Lung microvascular endothelial cell (primary cell): ENCODE measurements at places on chromosomes 2 and 18.
A peak's percentile ranks its signal among the peaks of the same experiment; 100 is the strongest.

- DNase-seq, result no peak
These were observed 758.4 kb upstream of the GCFC2 start for GRCh38 chr2:76469066-76469465.

- DNase-seq, result no peak
These were observed 38.5 kb upstream of the SLC35G4 start for GRCh38 chr18:11570769-11571412.

DNA sequence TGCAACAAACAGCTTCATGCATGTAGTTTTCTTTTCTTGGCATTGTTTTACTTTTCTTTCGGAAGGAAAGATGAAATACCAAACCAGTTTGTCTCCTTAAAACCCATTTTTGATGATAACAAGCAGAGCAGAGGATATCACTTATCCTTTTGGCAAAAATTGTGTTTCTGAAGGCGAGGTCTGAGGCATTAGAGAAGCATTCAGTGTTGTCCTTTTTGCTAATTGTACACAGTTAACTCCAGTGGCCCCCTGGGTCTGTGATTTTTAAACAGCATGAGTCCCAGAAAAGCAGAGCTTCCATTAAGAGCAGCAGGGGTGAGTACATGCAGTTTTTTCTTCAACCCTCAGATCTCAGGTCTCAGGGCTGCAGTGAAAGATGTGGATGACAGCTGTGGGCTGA, 41.3 kb downstream of the TTC39C start:
- DNase-seq, result no peak

DNA sequence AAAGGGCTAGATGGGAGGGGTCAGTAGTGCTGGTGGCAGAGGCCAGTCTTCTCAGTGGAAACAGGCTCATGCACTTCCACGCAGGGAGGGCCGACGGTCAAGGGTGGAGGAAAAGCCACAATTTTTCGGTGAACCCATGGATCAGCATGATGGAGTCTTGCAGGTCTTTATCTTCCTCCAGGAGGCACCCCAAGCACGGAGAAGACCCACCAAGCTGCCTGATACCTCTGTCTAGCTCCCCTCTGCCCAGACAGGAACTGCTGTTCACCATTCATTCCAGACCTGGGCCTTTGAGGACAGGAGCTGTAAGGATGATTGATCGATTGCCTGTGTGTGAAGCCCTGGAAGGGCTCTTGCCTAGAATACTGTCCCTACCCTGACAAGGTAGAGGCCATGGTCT, 2.8 kb upstream of the LRRFIP1 start:
- DNase-seq, result no peak

DNA sequence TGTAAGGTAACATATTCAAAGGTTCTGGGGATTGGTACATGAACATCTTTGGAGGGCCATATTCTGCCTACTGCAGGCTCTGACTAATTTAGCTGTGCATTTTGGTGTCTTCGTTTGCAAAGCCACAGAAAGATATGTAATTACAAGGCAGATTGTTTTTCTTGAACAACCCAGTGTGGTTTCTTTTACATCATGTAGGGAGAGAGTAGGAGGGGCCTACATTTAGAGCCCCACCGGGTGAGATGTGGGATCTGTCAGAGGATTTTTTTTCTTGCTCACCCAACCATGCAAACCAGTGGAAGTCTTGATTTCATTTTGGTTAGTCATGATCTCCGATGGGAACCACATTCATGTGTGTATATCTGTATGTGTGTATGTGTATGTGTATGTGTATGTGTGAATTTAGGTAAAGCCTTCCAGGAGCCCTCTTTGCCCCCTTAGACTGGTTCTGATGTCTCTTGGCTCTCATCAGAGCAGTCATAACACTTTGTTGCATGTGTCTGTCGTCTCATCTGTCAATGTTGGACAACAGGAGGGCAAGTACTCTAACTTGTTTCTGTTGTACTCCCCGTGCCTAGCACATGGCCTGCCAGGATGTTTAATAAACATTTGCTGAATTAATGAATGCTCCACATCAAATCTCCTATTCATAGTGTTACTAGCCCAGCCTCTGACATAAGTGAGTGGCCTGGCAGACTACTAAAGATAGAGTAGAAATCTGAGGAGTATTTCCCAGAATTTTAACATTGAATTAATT, 239.9 kb downstream of the MTX2 start:
- DNase-seq, result no peak

DNA sequence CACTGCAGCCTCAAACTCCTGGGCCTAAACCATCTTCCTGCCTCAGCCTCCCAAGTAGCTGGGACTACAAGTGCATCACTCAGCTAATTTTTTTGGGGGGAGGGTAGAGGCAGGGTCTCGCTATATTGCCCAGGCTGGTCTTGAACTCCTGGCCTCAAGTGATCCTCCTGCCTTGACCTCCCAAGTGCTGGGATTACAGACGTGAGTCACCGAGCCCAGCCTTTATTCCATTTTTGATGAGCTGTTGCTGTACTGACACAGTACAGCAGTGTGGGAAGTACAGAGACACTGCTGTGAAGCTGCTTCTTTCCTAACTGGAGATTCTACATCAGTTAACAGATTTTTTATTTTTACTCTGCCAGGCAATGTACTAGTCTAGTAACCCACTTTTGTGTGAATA, 18.8 kb downstream of the PTRHD1 start:
- no peak for DNase-seq

- no peak for DNase-seq
These were observed 68.2 kb downstream of the TBC1D8 start for GRCh38 chr2:101082998-101083397.

- DNase-seq, result peak; percentile 3
These were observed 4.0 kb downstream of the KANSL1L start for GRCh38 chr2:210167227-210167626.
